ENCODE measurements at places on chromosomes 7 and 10. TPM values are rescaled to one million over a fixed set of nuclear protein-coding genes. Genes with fewer than 3 reads are reported as not detected.

Gene TNRC18
- 182 TPM for total RNA-seq

Gene WNT16
- total RNA-seq: not detected

GRCh38 chr7:66304536-66304935 is 99.4 kb downstream of the TPST1 start:
- no peak for DNase-seq
- no peaks in the 10 kb centered on the region for H3K4me1 ChIP-seq
- H3K4me3 ChIP-seq: no peak overlapping the region

DNA sequence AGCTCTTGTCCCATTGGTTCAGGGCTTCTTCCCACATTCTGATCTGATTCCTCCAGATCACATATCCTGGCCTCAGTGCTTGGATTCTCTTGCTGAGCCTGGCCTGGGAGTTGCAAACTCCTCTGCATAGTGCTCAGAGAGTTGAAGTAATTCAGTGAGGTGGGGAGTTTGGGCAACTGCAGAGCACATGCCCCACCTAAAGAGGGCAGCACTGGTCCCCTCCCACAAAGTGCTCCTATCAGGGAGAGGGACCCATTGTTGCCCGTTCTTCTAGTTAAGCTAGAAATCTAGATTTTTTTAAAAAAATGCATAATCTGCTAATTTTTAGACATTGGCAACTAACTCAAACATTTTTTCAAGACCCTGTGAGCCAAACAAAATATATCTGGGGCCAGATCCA is 45.1 kb downstream of the CHN2 start:
- no peaks in the 10 kb centered on the region for H3K27me3 ChIP-seq
- H3K4me3 ChIP-seq: no peak overlapping the region
- no peaks in the 10 kb centered on the region for H3K36me3 ChIP-seq
- no peaks in the 10 kb centered on the region for H3K4me1 ChIP-seq
- no peak overlapping the region for H3K27ac ChIP-seq

- H3K36me3 ChIP-seq: no peaks in the 10 kb centered on the region
- H3K27me3 ChIP-seq: no peaks in the 10 kb centered on the region
- no peak overlapping the region for H3K27ac ChIP-seq
- no peak overlapping the region for H3K4me3 ChIP-seq
These were observed 26.5 kb upstream of the TRIL start for GRCh38 chr7:28984631-28985030.

GRCh38 chr10:55629793-55630490 is 731.1 kb downstream of the ZWINT start:
- DNase-seq: no peak
- no peaks in the 10 kb centered on the region for H3K36me3 ChIP-seq
- no peaks in the 10 kb centered on the region for H3K4me1 ChIP-seq
- peak overlapping the region; percentile 67 for H3K4me3 ChIP-seq
- no peak overlapping the region for H3K27ac ChIP-seq
- H3K27me3 ChIP-seq: no peaks in the 10 kb centered on the region

Data from thoracic aorta (tissue), 2 donors.